ENCODE measurements at places on chromosomes 1 and 21.
A peak's percentile ranks its signal among the peaks of the same experiment; 100 is the strongest.

DNA sequence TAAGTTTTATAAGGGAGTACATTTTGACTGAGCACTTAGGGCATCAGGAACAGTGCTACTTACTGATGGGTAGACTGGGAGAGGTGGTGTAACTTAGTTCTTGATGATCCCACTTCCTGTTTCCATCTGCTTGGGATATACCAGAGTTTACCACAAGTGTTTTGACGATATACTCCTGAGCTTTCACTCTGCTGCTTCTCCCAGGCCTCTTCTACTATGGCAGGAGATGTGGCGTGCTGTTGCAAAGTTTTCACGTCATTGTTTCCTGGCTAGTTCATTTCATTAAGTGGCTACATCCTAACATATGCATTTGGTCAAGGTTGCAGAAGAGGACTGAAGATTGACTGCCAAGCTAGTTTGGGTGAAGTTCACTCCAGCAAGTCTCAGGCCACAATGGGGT, 41.3 kb upstream of the LAMC2 start:
- no peak for DNase-seq

DNA sequence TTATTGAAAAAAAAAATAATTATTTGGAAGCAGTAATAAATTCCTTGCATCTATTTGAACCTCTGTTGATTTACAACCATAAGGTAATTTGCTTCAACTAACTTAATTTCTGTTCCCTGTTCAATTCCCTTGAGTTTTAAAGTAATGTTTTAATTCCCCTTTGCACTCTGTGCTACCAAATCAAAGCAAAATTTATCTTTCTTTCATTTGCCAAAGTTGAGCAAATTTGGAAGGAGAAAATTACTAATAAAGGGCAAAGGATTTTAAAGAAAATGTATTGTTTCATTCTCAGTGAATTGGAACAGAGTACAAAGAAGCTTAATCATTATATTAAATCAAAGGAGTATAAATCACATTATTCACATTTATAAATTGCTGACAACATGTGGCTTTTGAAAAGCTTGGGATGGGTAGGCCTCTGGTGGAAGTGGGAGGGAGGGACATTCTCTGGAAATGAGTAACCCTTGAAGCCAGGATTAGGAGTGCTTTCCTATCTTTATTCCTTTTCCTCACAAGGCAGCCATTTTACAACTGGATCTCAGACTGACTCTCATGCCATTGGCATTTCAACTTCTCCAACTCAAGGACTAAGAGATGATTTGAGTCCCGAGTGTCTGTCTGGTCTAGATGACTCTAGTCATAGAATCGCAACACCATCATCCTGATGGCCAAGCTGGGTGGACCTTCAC, 331.6 kb upstream of the DUSP10 start:
- no peak for DNase-seq

DNA sequence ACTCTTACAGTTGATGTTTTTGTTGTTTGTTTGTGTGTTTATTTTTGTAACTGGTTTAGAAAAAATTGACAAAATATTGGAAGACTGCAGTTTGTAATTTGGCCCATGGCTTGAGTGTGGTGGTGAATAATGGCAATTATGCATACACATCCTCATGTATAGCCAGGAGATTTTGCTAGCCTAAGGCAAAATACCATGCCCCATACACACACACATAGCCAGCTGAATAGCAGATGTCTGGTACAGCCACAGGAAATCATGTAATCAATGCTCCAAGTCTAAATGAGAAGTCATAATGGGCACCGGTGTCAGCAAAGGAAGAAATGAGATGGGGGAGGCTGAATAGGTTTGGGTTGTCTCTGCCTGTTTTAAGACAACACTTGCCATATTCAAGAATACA, 135.2 kb upstream of the COA6 start:
- no peak for DNase-seq

GRCh38 chr1:31417148-31417547, 4.1 kb downstream of the SERINC2 start:
- no peak for DNase-seq

- DNase-seq, result no peak
These were observed 140.0 kb downstream of the CHRM3 start for GRCh38 chr1:239526391-239526790.

DNA sequence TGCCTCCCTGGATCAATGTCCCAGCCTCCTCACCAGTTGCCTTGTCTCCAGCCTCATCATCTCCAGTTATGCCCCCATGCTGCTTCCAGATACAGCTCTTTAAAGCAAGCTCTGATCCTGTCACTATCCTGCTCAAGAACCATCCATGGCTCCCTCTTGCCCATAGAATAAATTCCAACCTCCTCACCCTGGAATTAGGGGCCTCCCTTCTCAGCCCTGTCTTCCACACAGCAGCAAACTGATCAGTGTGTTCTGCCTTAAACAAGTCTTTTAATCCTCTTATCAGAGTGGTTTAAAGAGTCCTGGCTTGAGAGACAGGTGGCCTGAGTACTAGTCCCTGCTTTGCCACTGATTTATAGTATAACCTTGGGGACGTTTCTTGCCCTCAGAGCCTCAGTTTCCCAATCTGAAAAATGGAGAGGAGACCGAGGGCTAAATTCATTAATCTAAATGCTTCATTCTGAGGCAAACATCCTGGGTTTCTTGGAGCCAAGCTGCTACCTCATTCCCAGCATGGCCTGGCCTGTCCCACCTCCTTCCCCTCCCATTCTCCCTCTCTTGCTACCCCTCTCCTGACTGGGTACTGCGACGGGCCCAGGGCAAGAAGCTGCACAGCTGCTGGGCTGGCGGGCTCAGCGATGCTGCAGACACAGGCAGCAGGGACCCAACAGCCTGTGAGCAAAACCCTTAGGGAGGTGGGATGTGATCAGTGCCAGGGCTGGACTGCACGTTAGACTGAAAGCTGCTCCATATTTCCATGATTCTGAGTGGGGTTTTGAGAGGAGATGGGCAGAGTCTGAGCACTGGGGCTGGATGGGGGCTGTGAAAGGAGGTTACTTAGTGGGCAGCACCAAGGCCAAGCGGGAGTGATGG, 221.4 kb downstream of the PTPRU start:
- DNase-seq, result no peak

DNA sequence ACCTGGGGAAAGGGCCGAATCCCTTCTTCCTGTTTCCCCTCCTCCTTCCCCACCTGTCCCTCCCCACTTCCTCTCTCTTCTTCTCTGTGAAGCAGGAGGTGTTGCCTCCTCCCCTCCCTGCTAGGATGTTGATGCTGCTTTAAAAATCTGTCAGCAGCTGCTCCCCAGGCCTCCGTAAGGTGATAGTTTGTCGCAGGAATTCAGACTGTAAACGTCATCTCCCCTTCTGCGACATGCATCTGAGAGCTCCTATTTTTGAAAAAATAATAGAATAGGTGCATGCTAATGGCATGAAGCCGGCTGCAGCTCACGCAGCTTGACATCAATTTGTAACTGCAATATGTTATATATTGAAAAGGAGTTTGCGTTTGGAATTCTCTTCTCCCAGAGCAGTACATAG, 70.1 kb downstream of the KAZN start:
- no peak for DNase-seq

GRCh38 chr1:218588540-218589172, 243.5 kb downstream of the TGFB2 start:
- no peak for DNase-seq

DNA sequence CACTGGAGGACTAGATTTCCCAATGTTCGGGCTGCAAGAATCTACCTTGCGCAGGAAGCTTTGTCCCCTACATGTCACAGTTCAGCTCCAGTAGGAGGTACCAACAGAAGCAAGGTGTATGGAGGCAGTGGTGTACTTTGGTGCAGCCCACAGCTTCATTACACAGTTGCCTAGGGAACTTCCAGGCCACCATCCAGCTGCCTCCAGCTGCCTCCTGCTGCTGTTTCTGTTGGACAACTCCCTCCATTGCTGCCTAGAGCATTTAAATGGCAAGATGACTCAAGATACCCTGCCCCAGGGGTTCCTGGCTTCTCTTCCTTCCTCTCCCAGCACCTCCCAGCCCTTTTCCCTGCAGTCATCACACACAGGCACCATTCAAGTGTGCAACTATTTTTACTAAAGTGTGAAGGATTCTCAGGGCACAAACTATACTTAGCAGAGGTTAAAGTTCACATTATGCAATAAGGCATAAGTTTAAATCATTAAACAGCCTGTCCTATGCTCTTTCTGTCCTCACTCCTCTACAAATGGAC, 39.0 kb upstream of the ATP1A1 start:
- DNase-seq, result no peak

DNA sequence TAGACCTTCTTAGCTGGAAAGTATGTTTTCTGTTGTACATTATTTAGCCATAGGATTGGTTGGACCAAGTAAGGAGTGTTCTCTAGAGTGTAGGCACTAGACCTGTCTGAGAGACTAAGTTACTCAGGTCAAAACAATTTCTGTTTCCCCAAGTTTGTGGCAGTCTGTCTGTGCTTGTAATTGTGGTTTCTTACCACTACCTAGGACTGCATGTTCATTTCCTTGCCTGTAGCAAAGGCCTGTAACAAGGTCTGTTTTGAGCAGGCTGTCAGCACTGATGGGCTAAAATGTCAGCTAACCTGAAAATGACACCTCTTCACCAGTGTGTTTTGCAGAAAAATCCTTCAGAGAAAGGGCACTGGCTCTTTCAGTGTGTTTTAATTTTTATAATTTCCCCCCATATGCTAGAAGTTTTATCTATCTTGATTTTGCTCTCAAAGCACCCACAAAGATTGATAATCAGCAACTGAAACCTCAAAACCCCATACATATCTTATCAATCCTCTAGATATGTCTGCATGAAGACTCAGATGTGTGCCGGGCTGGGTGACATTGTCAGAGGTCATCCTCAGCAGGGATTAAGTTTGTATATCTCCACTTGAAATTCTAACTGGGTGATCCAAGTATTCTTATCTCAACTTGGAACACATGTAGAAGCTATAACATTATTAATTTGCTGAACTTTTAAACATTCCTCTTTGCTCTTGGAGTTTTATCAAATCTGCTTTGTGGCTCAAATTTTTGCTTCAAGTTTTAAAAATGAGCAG, 50.7 kb upstream of the ST6GALNAC3 start:
- no peak for DNase-seq

DNA sequence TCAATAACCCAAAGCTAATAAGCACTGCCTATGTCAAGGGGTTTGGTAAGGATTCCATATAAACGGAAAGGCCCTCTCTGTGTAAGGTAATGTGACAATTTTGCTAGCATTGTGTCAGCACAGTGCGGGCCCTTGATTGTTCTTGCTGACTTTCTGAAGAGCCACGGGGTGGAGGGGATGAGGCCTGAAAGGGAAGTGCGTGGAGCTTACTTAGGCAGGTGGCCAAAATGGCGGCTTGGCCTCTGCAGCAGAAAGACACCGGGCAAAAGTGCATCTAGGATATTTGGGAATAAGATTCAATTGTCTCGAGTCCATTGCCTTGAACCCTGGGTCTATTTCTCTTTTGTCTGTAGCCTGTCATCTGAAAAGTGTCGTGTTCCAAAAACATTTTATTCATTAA, 114.3 kb downstream of the TGFB2 start:
- DNase-seq, result no peak

- DNase-seq, result no peak
These were observed 35.7 kb downstream of the PCP4 start for GRCh38 chr21:39902986-39903385.

DNA sequence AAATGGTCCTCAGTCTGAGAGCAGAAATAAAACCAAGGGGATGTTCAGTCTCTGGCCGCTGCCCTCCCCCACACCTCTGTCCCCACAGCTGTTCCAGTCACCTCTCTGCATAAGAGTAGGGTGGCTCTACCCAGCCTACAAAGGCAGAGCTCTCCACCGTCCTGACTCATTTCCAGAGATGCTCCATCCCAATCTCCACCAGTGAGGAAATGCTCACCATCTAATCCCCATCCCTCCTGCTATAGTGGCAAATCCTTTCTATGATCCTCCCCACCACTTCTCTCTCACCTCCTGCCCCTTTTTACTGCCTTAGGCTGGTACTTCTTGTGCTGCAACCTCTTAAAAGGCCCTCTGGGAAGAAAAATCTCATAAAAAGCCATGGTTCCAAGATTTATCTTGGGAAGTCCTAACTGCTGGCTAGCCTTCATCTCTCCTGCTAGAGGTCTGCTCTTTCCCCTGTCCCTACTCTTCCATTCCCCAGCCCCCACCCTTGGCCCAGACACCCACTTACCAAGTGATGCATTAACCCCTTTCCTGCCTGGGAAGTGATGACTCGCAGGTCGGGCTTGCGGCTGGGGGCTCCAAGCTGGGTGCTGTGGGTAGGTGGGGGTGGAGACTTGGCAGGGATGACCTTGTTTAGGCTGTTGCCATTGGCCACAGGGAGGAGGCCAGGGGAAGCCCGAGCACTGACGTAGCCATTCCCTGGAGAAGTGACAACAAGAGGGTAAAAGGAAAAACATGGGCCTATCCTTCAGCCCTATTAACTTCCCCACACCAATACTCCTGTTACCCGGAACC, 23.9 kb downstream of the MEF2D start:
- no peak for DNase-seq

DNA sequence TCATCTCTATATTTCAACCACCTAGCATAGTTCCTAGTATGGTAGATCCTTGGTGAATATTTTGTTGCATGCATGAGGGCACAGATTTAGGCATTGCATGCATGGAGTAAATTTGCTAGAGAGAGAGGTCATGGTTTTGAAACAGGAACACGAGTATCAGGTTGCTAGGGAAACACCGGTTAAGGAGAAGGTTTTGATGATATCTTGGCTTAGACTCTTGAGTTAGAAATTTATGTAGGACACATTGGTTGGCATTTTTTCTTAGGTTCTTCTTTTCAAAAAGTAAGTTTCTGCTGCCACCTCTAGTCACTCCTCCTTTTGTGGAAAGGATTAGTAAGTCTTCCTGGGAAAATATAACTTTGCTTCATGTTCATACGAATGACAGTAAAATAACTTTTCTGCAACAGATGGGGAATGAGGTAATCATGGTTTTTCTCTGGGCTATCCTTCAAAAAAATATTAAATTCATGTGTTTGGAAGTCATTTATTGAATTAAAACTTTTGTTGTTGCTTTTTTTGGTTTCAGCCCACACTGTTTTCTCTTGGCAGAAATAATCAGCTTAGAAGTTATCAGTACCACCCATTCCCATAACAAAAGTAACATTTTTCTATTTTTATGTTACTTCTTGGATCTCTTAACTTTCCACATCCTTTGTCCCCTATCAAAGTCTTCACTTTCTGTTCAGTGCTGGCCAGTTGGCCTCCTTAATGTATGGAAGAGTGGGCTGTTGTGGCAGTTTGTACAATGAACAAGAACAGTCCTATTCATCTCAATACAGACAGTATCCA, 97.3 kb downstream of the PLA2G4A start:
- DNase-seq, result no peak

DNA sequence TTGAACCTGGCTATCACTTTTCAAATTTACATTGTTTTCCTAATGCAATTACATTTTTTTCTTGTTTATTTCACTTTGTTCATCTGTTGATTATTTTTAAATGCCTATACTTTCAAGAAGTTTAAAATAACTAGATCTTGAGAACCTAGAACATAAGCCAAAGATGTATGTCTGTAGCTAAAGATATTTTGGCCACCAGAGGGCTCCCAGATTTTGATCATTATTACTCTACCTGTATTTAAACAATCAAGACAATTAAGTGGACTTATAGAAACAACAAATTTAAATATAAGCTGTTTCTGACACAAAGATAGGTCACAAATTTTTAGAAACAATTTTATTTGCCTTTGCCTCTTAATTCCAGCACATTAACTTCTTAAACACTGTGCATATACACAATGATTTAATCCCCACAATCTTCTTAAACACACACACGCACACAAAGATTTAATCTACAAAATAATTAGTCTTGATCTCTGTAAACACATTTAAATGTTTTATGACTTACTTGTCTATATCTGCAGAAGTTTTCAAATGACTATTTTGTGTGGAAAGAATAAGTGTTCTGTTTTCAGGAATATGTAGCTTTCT, 380.0 kb downstream of the DSCAM start:
- DNase-seq, result peak; percentile 31
